ENCODE measurements at places on chromosomes 16 and 17. TPM values are rescaled to one million over a fixed set of nuclear protein-coding genes. Genes with fewer than 3 reads are reported as not detected.

MFSD6L gene
- total RNA-seq: 0.94 TPM

RPL13 gene
- 2,631 TPM for total RNA-seq

TEKT5 gene
- total RNA-seq: not detected

TBC1D3 gene
- not detected for total RNA-seq

SARM1 gene
- 25.8 TPM for total RNA-seq

IKZF3 gene
- total RNA-seq: 78.5 TPM

FLCN gene
- 53.0 TPM for total RNA-seq

MMP25 gene
- total RNA-seq: 49.3 TPM

SLC16A13 gene
- total RNA-seq: 16.0 TPM

KCTD13 gene
- 49.7 TPM for total RNA-seq

CFAP97D1 gene
- total RNA-seq: not detected

KIFC3 gene
- total RNA-seq: 1.1 TPM

DNA sequence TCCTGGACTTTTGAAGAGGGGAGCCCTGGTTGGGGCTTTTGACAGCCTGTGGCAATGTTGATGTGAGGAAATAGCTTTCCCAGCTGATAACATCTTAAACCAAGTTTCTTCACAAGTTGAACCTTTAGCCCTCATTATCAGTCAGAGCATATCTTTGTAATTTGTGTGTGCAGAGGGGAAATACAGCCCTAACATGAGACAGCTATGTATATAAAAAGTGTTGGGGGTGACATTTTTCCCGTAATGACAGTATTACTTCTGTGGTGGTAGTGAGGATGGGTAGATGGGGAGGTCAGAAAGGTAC, 221.1 kb downstream of the FTO start:
- peaks cover 17% of the 10 kb centered on the region for H3K4me1 ChIP-seq
- H3K36me3 ChIP-seq: peaks cover 4% of the 10 kb centered on the region
- no peaks in the 10 kb centered on the region for H3K27me3 ChIP-seq
- H3K27ac ChIP-seq: no peak overlapping the region
- H3K4me3 ChIP-seq: no peak overlapping the region

GRCh38 chr17:64657610-64658125, 4.4 kb downstream of the SMURF2 start:
- DNase-seq: no peak
- no peaks in the 10 kb centered on the region for H3K27me3 ChIP-seq
- H3K36me3 ChIP-seq: peaks cover 13% of the 10 kb centered on the region
- H3K4me3 ChIP-seq: peak overlapping the region; percentile 42
- H3K4me1 ChIP-seq: peaks cover 32% of the 10 kb centered on the region
- H3K27ac ChIP-seq: peak overlapping the region; percentile 26

DNA sequence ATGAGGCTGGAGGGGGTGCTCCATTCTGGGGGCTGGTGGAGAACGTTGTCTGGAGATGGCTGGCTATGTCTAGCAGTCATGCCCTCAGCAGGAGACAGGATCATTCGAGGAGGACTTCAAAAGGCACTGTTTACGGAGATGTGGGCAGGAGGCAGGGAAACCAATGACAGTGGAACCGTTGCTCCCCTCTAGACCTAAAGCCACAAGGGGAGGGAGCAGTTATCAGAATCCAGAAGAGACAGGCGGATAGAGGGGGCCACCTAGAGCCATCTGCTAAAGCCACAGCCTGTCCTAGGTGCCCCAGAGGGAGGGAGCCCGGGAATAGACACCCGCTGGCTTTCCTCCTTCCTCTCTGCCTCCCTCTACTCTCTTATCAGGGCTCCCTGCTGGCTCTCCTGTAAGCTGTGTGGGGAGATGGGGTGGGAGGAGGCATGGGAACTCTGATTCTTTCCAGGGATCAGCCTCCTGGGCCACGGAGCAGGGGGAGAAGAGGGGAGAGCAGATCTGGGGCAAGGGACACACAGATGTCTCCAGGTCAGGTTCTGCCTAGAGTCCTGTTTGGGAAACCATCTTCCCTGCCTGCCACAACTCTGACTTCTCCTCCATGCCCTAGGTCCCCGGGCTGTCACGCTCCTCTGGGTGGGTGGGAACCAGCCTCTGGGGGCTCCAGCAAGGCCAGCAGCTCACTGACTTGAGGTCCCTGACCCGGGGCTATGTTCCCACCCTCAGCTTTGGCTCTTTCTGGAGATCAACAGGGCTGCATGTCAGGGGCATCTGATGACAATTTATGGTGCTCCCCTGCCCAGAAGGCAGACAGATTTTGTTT, 42.3 kb downstream of the IRX3 start:
- H3K36me3 ChIP-seq: no peaks in the 10 kb centered on the region
- H3K4me3 ChIP-seq: no peak overlapping the region
- no peak overlapping the region for H3K27ac ChIP-seq
- no peak for DNase-seq

GRCh38 chr16:10408824-10409381, 23.0 kb downstream of the ATF7IP2 start:
- DNase-seq: no peak
- peaks cover 63% of the 10 kb centered on the region for H3K36me3 ChIP-seq
- H3K27ac ChIP-seq: no peak overlapping the region
- H3K27me3 ChIP-seq: no peaks in the 10 kb centered on the region
- no peak overlapping the region for H3K4me3 ChIP-seq
- H3K4me1 ChIP-seq: peaks cover 2% of the 10 kb centered on the region

- H3K27me3 ChIP-seq: peaks cover 7% of the 10 kb centered on the region
- peaks cover 26% of the 10 kb centered on the region for H3K4me1 ChIP-seq
- no peak for DNase-seq
- peak overlapping the region; percentile 84 for H3K27ac ChIP-seq
- peaks cover 2% of the 10 kb centered on the region for H3K36me3 ChIP-seq
- H3K4me3 ChIP-seq: peak overlapping the region; percentile 59
Measured at GRCh38 chr17:68498479-68499326, 13.5 kb upstream of the PRKAR1A start.

GRCh38 chr17:32007463-32008298, 498 bp downstream of the LRRC37B start:
- peaks cover 26% of the 10 kb centered on the region for H3K4me1 ChIP-seq
- H3K27ac ChIP-seq: peak overlapping the region; percentile 85
- peaks cover 18% of the 10 kb centered on the region for H3K36me3 ChIP-seq
- DNase-seq: peak; percentile 77
- H3K4me3 ChIP-seq: peak overlapping the region; percentile 84

- peaks cover 19% of the 10 kb centered on the region for H3K4me1 ChIP-seq
- no peaks in the 10 kb centered on the region for H3K36me3 ChIP-seq
- peak overlapping the region; percentile 8 for H3K4me3 ChIP-seq
Measured at GRCh38 chr17:47851764-47852112, 775 bp upstream of the SP6 start.

DNA sequence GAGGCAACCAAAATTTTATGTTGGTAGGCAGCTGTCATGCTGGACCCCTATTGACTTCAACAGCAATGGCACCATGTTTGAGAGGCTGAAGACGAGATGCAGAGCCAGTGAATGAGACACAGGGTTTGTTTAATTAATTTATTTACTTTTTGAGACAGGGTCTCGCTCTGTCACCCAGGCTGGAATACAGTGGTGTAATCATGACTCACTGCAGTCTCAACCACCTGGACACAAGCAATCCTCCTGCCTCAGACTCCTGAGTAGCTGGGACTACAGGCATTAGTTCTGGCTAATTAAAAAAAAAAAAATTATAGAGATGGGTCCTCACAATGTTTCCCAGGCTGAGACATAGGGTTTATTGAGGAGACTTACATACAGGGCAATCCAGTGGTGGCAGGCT, 36.2 kb upstream of the PPM1D start:
- no peaks in the 10 kb centered on the region for H3K36me3 ChIP-seq
- no peaks in the 10 kb centered on the region for H3K4me1 ChIP-seq

DNA sequence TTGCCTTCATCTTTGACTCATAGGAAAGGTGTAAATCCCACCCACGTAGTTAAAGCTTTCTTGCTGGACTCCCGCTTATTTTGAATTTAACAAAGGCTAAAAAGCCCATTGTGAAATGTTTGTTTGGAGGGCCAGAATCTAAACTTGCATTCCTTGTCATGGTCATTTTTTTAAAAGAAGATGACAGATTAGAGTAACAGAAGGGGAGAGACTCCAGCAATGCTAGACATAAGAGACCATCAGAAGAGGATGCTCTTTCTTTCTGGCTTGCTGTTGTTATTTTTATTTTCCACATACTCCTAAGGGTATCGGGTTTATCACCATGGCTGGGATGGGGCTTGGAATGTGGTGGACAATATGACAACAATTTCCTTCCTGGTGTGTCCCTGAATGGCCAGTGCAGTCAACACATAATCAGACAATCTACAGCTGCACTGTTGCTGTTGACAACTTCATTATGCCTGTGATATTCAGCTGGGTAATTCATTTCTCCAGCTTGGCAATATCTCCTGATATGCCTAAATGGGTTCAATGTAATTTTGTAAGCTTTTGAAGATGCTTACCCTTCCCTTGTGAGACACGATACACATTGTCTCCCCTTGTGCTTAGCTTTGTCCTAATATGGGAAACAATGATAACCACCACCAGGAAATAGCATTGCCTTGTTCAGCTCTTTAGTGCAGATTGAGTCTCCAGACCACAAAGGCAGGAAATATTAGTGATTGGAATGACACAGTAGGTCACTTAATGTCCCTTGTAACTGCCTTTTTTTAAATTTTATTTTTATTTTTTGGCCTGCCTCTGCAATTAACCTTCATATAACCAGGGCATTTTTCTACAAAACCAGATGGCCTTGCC, 164.3 kb downstream of the ANKFN1 start:
- no peak overlapping the region for H3K27ac ChIP-seq
- no peak for DNase-seq

DNA sequence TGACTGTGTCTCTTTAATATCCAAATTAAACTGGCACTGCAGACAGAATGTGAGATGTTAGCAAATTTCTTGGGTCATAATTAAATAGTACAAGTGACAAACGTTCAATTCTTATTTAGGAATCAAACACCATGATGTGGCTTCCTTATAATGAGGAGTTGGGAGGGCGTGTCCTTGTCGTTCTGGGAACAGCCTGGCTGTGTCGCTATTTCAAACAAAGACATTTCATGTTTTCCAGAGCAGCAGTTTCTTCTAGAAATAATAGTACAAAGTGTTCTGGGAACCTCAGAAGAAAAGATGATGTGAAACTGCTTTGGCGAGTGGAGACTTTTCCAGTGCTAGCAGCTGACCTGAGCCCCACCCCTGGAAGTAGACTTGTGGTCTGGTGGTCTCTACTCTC, 301.7 kb upstream of the N4BP1 start:
- no peaks in the 10 kb centered on the region for H3K4me1 ChIP-seq
- DNase-seq: no peak
- no peak overlapping the region for H3K4me3 ChIP-seq

GRCh38 chr16:164827-165538, 795 bp upstream of the HBM start:
- peaks cover 5% of the 10 kb centered on the region for H3K4me1 ChIP-seq
- no peak overlapping the region for H3K4me3 ChIP-seq
- no peak for DNase-seq
- peaks cover 46% of the 10 kb centered on the region for H3K27me3 ChIP-seq

GRCh38 chr17:31731118-31731517, 127.9 kb downstream of the COPRS start:
- no peak overlapping the region for H3K27ac ChIP-seq
- H3K27me3 ChIP-seq: peaks cover 6% of the 10 kb centered on the region
- no peaks in the 10 kb centered on the region for H3K36me3 ChIP-seq

- peak overlapping the region; percentile 74 for H3K27ac ChIP-seq
Measured at GRCh38 chr16:57803134-57803990, 1.1 kb upstream of the KIFC3 start.

DNA sequence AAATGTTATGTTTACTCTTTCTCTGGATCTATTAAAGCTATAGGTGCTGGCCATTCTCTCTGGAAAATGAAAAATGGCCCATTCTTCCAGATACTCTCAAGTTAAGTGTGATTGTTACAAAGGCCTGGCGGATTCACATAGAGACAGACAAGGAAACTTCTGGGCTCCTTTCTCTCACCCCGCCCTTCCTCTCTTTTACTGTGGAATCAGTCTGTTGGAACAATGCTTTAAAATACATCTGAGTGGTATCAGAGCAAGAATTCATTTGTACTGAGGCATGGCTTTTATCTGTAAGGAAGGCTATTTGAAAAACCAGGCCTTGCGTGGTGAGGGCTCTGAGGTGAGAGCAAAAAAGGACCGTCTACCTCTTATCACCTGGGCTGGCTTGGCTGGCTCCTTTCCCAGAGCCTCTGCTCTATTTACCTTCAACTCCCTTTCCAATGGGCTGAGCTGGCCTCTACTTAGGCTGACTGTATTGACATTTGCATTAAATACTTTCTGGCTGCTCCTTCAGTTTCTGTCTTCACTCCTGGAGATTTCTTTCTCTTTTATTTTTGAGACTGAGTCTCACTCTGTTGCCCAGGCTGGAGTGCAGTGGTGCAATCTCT, 274.0 kb downstream of the PHKB start:
- no peak for DNase-seq
- peaks cover 12% of the 10 kb centered on the region for H3K27me3 ChIP-seq
- no peak overlapping the region for H3K4me3 ChIP-seq
- H3K36me3 ChIP-seq: no peaks in the 10 kb centered on the region

- H3K27ac ChIP-seq: no peak overlapping the region
- H3K4me3 ChIP-seq: no peak overlapping the region
- H3K4me1 ChIP-seq: no peaks in the 10 kb centered on the region
- peaks cover 3% of the 10 kb centered on the region for H3K27me3 ChIP-seq
- DNase-seq: no peak
Measured at GRCh38 chr17:55965051-55965450, 188.2 kb upstream of the ANKFN1 start.

- H3K27ac ChIP-seq: no peak overlapping the region
- no peak overlapping the region for H3K4me3 ChIP-seq
- DNase-seq: no peak
- no peaks in the 10 kb centered on the region for H3K4me1 ChIP-seq
- H3K36me3 ChIP-seq: no peaks in the 10 kb centered on the region
Measured at GRCh38 chr16:77974883-77975282, 47.5 kb upstream of the CLEC3A start.

DNA sequence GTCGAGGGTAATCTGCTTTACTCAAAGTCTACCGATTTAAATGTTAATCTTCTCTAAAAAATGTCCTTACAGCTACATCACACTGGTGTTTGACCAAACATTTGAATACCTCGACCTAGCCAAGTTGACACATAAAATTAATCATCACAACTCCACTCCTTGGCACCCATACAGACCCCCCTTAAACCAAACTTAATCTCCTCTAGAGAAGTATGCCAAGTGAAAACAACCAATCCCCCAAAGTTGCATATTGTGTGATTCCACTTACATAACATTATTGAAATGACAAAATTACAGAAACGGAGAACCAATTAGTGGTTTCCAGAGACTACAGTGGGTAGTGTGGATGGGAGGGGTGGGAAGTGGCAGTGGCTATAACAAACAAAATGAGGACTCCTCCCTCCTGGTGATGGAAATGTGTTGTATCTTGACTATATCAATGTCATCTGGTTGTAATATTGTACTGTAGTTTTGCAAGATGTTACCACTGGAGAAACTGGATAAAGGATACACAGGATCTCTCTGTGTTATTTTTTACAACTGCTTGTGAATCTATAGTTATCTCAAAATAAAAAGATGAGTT, 39.4 kb downstream of the CAPNS2 start:
- H3K4me1 ChIP-seq: no peaks in the 10 kb centered on the region
- H3K27ac ChIP-seq: no peak overlapping the region
- H3K36me3 ChIP-seq: no peaks in the 10 kb centered on the region
- H3K4me3 ChIP-seq: no peak overlapping the region
- no peak for DNase-seq

GRCh38 chr17:307741-308507, 44.7 kb downstream of the RPH3AL start:
- no peaks in the 10 kb centered on the region for H3K4me1 ChIP-seq
- no peak overlapping the region for H3K4me3 ChIP-seq
- DNase-seq: no peak
- H3K36me3 ChIP-seq: no peaks in the 10 kb centered on the region
- no peak overlapping the region for H3K27ac ChIP-seq

- H3K4me1 ChIP-seq: peaks cover 6% of the 10 kb centered on the region
- H3K27me3 ChIP-seq: peaks cover 56% of the 10 kb centered on the region
Measured at GRCh38 chr16:52548261-52549010, 1.5 kb upstream of the TOX3 start.

Measured in activated naive CD8-positive, alpha-beta T cell treated with anti-CD3 and anti-CD28 coated beads, Interleukin-2, amount 10 ng/mL, durations not matched to agents 7 days and 5 days (primary cell).